ENCODE measurements at places on chromosomes 12 and 14. TPM values are rescaled to one million over a fixed set of nuclear protein-coding genes. Genes with fewer than 3 reads are reported as not detected.

The BCL11B gene
- 5.9 TPM for total RNA-seq

The SERPINA12 gene
- total RNA-seq: not detected

GRCh38 chr12:41438854-41439541, 250.9 kb downstream of the PDZRN4 start:
- no peak overlapping the region for H3K4me3 ChIP-seq
- H3K27ac ChIP-seq: no peak overlapping the region
- no peak for DNase-seq
- H3K27me3 ChIP-seq: peaks cover 1% of the 10 kb centered on the region
- peaks cover 6% of the 10 kb centered on the region for H3K4me1 ChIP-seq
- H3K36me3 ChIP-seq: no peaks in the 10 kb centered on the region

GRCh38 chr14:33457021-33457420, 493.9 kb downstream of the EGLN3 start:
- no peak overlapping the region for H3K4me3 ChIP-seq
- DNase-seq: no peak
- no peak overlapping the region for H3K27ac ChIP-seq
- no peaks in the 10 kb centered on the region for H3K27me3 ChIP-seq

The TRIM9 gene
- 5.4 TPM for total RNA-seq

DNA sequence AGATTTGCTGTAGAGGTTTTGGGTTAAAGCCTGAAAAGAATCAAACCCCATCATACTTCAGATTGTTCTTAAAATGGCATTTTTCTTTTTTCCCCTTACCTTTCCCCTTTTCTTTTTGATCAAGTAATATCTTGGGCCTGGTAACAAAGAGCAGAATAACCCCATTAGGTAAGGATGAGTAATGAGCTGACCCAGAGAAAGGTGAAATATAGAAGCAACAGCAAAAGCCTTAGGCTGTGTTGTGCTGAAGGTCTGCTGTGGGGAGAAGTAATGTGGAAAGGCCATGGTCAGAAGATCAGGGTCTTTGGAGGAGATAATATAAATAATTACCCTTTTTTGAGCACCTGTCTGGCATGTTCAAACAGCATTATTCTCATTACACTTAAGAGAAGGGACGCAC, 42.3 kb downstream of the MIA2 start:
- H3K36me3 ChIP-seq: 0 out of 2 replicates have a peak, but pooled peaks cover 2% of the 10 kb centered on the region
- no peak overlapping the region for H3K27ac ChIP-seq
- no peak overlapping the region for H3K4me3 ChIP-seq
- H3K27me3 ChIP-seq: no peaks in the 10 kb centered on the region
- no peaks in the 10 kb centered on the region for H3K4me1 ChIP-seq
- no peak for DNase-seq

DNA sequence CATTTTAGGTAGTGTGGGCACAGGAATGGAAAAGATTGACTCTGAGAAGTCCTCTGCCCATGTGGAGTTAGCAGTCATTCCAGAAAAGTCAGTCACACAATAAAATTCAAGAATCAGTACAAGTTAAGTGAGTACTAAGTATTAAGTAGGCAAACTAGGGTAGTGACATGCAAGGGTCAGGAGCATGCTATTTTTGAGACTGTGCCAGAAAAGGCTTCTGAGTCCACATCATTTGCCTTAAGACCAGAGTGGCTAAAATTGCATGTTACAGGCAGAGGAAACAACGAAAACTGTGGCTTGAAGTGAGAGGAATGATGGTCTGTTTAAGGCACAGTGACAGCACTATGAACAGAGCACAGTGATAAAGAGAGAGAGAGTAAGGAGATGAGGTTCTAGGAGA, 108.9 kb downstream of the SLC6A15 start:
- H3K27me3 ChIP-seq: peaks cover 55% of the 10 kb centered on the region
- H3K36me3 ChIP-seq: no peaks in the 10 kb centered on the region
- no peak for DNase-seq
- peaks cover 6% of the 10 kb centered on the region for H3K4me1 ChIP-seq
- H3K27ac ChIP-seq: no peak overlapping the region

The GRIP1 gene
- 37.6 TPM for total RNA-seq

DNA sequence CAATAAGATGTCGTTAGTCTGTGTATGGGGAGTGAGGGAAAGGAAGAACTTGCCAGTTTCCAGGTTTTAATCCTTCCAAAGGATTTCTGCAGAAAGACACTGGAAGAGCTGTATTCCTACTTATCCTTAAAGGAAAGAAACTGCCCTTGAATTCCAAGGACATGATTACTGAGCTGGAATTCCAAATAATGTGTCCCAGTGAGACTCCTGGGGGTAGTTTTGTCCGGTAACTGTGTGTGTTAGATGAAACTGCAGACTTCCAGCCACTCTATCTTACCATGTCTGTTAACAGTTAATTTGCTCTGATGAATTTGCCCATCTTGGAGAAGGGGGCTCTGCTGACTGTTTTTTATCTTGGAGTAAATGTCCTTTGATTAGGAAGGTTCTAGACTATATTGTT, 33.0 kb downstream of the CKB start:
- H3K4me3 ChIP-seq: no peak overlapping the region
- H3K36me3 ChIP-seq: peaks cover 4% of the 10 kb centered on the region
- no peaks in the 10 kb centered on the region for H3K27me3 ChIP-seq
- no peak for DNase-seq
- no peak overlapping the region for H3K27ac ChIP-seq
